ENCODE measurements at places on chromosomes 5 and 9.

DNA sequence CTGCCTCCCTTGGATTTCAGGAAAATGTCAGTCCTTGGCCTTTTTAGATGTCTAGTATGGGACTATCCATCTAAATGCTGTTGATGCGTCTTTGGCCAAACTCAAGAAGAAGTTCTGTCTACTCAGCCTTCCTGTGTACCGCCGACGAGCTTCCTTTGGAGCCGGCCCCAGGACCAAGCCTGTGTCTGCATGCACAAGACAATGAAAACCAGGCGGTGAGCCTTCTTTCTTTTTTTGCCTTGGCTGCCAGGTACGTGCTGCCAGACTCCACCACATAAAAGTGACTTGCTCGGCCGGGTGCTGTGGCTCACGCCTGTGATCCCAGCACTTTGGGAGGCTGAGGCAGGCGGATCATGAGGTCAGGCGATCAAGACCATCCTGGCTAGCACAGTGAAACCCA, 6.0 kb upstream of the NEURL1B start:
- DNase-seq = no peak

GRCh38 chr9:136286987-136287379, 16.9 kb downstream of the CCDC187 start:
- DNase-seq = peak; percentile 41

DNA sequence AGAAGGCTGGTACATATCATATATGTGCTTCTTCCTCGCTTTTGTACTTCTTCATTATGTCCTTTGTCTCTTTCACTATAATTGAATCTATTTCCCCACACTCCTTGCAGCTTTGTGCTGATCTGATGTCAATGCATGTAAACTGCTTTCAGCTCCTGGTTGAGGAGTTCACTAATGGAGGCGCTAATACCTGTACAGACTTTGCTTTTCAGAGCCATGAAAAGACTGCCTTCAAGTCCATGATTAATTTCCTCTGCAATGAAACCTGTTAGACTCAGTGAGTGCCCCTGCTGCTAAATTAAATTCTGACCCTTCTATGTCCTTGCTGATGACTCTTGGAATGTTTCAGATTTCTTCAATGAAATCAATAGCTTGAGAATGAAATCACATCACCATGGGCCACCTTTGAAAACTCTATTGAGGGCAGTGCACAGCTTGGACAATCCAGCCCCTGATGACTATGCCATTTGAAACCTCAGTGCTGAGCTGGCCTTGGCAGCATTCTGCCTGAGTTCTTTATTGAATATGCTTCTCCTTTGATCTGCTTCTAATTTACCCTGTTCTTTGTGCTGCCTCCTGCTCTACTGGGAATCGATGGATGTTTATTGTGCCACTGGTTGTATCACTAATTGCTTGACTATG, 358.2 kb upstream of the DMAC1 start:
- no peak for DNase-seq

DNA sequence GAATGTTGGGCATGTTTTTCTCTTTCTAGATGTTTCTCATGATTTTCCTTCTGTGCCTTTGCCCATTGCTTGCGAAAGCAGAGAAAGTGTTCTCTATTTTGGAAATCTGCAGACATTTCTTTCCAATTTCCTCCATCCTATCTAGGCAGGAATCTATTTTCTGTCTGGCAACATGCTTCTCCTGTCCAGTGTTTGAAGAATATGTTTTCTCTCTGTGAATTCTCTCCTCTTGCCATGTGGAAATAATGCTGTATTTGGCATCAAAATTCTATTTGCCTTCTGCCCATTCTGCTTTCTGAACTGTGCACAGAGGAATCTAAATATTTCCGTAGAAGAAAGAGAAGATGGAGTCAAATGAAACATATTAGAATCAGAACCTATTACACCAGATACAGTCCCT, 833.3 kb downstream of the CDH9 start:
- no peak for DNase-seq

GRCh38 chr5:123147128-123147715, 58.2 kb downstream of the PRDM6 start:
- DNase-seq = no peak

DNA sequence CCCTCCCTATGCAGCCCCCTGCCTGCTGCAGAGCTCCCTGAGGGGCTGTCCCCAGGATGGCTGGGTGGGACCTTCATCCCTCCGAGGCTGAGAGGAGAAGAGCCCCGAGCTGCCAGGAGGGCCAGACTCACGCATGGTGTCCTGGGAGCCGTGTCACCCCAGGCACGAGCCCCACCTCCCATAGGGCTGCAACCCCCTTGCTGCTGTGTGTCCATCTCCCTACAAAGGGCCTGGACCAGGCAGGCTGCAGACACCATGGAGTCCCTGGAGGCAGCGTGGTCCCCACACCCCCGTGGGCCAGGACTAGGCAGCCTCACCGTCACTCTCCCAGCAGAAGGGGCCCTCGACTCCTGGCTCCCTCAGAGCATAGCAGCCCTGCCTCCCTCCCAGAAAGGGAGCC, 11.2 kb upstream of the SEC16A start:
- DNase-seq = no peak

- peak; percentile 58 for DNase-seq
These were observed 247.4 kb upstream of the RASA1 start for GRCh38 chr5:87020099-87020934.

DNA sequence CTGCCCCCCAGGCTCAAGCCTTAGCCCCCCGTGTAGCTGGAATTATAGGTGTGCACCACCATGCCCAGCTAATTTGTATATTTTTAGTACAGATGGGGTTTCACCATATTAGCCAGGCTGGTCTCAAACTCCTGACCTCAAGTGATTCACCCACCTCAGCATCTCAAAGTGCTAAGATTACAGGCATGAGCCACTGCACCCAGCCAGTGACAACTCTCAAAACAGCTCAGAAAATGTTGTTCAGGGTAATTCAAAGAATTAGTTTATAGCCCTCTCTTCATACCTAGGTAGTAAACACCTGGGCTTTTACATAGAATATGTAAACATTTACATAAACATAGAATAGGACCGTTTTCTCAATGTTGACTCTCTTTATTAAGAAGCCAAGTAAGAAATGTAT, 168.7 kb downstream of the ENC1 start:
- DNase-seq = no peak

DNA sequence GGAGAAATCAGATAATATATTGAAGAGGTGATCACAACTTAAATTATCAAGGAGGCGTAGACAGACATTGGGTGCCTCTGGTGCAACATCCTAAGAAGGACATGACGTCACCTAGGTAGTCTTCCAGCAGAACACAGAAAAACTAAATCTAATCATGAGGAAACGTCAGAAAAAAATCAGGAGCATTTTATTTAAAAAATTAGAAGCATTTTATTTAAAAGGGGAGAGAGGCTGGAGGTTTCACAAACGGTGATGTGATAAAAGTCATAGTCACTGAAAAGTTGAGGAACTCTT, 254.6 kb downstream of the TMEM167A start:
- DNase-seq = no peak

DNA sequence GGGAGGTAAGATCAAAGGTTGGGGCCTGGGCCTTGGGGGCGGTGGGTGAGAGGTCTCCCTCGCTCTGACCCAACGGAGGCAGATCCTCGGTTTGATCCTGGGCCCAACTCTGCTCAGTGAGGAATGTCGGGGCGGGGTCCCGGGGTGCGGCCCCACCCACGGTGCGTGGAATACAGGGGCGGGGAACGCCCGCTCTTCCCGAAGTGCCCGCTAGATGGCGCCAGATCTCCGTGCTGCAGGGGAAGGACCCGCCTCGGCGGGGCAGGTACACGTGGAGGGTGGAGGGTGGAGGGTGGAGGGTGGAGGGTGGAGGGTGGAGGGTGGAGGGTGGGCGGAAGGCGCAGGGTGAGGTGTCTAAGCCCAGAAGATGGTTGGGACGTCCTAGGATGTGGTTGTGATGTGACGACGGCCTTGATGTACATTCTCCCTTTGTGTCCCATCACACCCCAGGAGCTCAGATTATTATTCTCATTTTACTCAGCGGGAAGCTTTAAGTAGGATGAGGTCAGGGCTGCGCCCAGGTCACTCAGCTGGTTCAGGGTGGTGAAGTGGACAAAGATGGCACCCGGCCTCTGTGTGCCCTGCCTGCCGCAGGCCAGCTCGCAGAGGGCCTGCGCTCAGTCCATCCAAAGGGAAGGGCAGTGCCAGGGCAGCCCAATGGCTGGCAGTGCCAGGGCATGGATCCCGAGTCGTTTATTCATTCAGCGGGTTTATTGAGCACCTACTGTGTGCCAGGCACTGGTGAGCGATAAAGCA, 9.4 kb upstream of the RPS14 start:
- DNase-seq = peak; percentile 73

GRCh38 chr9:87290241-87291052, 207.2 kb upstream of the DAPK1 start:
- DNase-seq = no peak

DNA sequence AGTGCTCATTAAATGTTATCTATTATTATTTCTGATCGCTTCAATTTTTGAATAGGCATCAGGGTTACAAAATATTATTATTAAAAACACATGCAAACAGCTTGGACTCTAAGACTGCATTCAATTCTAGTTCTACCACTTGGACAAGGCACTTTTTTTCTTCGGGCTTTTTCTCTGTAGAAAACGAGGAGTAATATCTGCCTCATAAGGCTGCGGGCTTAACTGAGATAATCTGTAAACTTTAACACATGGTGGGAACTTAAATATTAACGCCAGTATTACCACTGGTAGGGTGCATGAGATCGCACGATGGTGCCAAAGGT, 511 bp upstream of the SPDL1 start:
- DNase-seq = no peak

- DNase-seq = peak; percentile 34
These were observed 62.0 kb upstream of the CDH6 start for GRCh38 chr5:31131381-31131891.

- DNase-seq = no peak
These were observed 12.7 kb upstream of the THG1L start for GRCh38 chr5:157718519-157718918.

- DNase-seq = no peak
These were observed 4.0 kb upstream of the ZSWIM6 start for GRCh38 chr5:61327760-61328753.

GRCh38 chr9:3660936-3661335, 135.1 kb upstream of the RFX3 start:
- DNase-seq = peak; percentile 7

DNA sequence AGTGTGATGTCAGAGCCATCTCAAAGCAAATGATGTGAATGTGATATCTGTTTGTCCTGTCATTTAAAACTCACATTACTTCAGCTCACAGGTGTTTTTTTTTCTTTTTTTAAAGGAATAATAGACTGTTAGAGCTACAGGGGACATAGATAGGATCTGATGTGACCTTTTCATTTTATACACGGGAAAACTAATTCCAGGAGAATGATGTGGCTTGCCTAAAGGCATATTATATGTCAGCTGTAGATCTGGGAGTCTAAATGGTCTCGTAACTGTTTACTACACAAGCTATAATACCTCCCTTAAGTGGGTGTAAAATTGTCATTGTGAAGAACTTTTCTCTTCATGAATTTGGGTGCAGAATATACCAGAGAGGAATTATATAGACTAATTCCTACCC, 2.0 kb downstream of the NMUR2 start:
- DNase-seq = no peak

- DNase-seq = no peak
These were observed 132.9 kb upstream of the IFNE start for GRCh38 chr9:21615018-21615417.

DNA sequence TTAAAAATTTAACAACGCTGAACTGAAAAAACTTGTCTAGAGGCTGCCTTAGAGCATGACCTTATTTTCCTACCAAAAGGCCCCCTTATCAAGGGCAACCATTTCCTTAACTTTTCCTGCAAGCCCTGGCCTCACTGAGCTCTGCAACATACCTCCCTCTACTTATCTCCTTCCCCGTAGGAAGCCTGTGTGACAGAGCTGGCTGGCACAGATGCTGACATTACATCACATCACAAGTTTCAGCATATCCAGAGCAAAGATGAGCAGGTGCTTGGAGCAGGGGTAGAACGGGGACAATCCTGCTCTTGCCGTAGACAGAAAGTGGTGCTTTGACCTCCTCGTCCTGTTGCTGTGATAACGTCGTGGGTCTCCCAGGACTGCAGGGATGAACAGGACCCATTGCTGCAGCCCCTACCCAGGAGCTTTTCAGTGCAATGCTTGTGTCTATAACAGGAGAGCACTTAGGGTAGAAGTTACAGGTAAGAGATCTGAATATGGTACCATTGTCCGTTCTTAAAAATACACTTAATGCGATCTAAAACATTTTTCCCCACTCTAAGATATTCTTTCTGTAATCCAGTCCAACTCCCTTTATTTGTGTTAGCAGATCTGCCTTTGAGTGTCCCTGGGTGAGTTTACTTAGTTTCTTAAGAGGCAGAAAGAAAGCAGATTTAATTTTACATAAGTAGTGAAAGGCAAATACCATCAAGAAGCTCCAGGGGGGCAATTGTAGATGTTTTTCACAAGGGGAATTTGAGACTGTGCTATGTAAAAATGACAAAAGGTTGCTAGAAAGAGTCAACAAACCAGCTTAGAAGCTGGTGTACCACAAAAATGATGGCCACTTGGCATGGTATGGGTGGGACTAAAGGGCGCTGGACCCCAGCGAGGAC, 101.9 kb upstream of the EFNA5 start:
- DNase-seq = no peak

GRCh38 chr5:94523018-94523417, 95.4 kb downstream of the KIAA0825 start:
- no peak for DNase-seq

DNA sequence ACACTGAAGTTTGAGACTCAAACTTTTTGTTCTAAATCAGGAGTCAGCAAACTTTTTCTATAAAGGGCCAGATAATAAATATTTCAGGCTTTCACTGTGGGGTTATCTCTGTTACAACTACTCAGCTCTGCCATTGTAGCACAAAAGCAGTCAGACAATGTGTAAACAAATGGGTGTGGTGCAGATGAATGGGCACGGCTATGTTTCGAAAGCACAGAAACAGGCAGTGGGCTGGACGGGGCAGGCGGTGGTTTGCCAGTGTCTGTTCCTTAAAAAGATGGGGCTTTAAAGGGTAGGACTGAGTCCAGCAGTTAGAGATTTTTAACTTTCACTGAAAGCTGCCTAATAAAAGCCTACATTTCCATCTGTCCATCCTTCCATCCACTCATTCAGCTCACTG, 48.9 kb downstream of the PFDN1 start:
- no peak for DNase-seq

DNA sequence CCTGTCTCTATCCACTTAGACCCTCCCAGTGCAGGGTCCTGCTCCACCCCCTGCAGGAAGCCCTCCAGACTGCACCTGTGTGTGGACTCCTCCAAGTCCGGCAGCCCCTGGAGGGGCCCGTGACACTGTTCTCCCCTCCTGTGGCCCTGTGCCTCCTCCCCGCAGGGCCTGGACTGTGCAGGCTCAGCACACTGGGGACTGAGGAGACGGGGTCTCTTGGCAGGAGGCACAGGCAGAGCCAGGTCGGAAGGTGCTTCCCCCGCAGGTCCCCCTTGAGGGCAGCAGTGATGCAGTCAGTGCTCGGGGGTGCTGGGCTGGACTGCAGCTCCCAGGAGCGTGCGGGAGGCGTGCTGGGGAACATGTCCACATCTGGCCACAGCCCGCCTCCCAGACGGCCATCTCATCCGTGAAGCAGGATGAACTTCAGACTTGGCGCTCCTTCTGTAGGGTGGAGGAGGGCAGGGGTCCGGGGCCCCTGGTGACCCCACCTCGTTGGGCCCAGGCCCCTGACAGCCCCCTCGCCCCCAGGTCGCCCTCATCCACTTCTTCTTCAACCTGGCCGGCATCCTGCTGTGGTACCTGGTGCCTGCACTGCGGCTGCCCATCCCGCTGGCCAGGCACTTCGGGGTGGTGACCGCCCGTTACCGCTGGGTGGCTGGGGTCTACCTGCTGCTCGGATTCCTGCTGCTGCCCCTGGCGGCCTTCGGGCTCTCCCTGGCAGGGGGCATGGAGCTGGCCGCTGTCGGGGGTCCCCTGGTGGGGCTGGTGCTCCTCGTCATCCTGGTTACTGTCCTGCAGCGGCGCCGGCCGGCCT, 4.9 kb downstream of the SLC34A3 start:
- no peak for DNase-seq
